Neural progenitor cell (in vitro differentiated cells): ENCODE measurements at places on chromosomes 11 and 22.

- DNase-seq: no peak
These were observed 493.9 kb upstream of the B3GAT1 start for GRCh38 chr11:134905928-134906327.

DNA sequence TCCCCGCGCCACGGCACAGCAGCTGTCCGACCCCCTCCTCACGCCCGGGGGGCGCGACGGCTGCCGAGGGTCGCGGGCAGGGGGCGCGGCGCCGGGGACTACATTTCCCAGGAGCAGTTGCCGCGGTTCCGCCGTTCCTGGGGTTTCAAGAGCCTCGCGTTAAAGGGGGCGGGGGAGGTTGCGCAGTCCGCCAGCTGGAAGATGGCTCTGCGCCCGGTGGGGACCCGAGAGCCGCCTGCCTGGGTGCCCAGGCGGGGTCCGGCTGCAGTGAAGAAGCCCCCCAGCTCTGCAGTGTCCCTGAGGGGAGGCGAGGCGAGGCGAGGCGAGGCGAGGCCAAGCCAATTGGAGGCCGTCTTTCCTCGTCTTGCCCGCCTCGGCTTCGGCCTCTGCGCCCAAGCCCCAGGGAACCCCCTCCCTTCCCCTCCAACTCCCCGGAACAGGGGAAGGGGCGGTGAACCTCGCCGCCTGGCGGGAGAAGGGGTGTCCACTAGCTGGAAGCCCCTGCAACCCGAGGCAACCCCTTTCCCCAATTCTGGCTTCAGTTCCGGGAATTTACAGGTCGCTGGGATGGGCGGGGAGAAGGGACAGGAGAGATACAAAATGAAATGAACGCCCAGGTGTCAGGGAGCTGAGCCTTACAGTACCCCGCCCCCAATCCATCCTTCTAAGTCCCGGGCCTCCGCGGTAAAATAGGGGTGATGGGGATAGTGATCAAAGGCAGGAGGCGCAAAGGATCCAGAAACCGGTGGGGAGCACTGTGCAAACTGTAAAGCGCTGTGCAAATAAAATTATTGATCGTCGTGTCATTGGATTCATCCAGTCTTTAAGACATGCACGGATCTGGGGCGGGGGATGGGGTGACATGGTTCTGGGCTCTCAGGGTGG lies 5.2 kb upstream of the GCAT start:
- peak; percentile 90 for DNase-seq

GRCh38 chr11:66338276-66339161 lies 2.3 kb upstream of the RIN1 start:
- DNase-seq: no peak

GRCh38 chr11:121829159-121829643 lies 286.8 kb downstream of the BLID start:
- DNase-seq: no peak
